Lower leg skin (tissue), 4 donors: ENCODE measurements at places on chromosomes 6 and 20. TPM values are rescaled to one million over a fixed set of nuclear protein-coding genes. Genes with fewer than 3 reads are reported as not detected.

DNA sequence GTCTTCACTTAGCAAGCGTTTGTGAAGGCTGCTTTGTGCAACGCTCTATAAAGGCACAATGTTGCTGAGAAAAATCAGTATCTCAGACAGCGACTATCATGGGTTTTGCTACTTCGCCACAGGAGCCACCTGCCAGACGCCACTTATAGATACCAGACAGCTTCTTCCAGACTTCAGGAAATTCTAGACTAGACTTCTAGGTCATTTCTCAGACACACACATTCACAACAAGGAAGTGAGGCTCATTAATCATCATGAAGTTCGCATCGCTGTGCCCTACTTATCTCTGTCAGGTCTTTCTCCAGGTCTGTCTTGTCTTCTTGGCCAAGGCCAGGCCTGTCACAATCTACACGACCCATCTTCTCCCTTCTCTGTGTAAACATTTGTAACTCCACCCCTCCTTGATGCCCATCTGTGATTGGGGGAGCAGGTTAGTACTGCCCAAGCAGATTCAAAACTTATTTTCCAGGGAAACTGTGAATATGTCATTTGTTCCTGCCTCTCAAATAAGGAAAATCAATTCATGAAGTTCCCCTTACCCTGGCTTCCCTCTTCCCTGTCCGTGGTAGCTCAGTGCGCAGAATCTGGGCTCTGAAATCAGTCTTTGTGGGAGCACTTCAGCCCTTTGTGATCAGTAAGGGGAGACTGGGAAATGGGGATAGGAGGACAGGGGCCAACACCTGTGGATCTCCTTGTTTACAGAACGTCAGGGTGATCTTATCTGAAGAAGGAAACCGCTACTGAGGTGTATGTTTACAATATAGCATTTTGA lies 115.5 kb downstream of the TNFAIP3 start:
- DNase-seq = no peak

DNA sequence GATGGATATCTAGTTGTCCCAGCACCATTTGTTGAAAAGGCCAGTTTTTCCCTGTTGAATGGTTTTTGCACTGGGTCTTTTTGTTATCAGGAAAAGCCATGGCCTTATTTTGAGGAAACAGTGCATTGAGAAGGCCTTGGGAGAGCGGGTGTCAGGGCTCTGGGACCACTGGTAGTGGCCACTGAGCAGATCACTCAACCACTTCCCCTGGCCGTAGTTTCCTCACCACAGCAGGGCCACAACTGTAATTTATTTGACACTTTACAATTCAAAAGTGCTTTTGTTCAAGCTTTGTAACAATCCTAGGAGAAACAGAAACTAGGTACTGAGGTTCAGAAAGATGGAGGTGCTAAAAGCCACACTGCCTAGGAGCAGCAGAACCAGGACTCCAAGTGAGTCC lies 281.8 kb downstream of the GMDS start:
- DNase-seq = no peak

GRCh38 chr6:158906926-158907325 lies 87.8 kb upstream of the EZR start:
- no peak for DNase-seq

HLA-DQB1 gene
- 11.3 TPM for total RNA-seq

NKAIN2 gene
- 0.37 TPM for total RNA-seq

DNA sequence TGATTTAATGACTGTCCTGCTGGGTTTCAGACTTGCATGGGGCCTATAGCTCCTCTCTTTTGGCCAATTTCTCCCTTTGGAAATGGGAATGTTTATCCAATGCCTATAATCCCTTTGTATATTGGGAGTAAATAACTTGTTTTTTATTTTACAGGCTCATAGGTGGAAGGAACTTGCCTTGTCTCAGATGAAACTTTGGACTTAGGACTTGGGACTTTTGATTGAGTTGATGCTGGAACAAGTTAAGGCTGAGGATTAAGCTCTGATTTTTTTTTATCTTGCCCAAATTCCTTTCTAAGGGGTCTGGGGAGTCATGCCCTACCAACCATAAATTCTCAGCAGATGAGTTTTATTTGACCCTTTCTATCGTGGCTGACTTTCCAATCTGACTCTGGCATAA lies 23.5 kb downstream of the WDR27 start:
- DNase-seq = no peak

HCRTR2 gene
- total RNA-seq = 0.30 TPM

GRCh38 chr20:59925899-59926298 lies 7.5 kb downstream of the SYCP2 start:
- DNase-seq = no peak

DNA sequence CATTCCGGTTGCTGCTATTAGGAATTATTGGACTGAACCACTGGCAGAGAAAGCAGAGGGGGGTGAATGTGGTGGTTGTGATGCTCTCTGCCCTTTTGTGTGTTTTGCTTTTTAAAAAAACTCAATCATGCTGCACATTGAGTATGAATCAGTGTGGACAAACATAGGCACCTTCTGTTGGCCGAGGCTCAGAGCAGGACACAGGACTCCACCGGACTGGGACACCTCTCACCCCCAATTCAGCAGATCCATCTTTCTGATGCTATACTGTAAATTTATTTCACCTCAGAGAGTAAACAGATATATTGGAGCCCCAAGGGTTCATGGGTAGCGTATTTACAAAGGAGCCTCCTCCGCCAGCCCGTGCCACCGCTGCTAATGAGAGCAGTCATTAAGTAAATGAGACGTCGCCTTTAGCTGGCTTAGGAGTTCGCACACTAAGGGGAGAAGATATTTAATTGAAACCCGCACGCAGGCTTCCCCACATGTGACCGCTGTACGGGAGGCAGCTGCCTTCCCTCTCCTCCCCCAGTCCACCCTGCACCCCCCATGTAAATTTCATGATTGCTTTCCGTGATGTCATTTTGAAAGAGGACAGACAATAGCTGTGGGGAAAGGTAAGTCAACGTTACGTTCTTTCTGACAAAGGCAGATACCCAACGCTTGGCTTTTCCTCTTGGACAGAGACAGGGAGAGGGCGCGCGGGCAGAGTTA lies at the start of gene MYT1:
Gene MYT1 (plus strand): TSS at position 330 of the 714 bp plus-strand sequence. CDS start 34,410 bp downstream, outside the sequence.
- DNase-seq = no peak

GRCh38 chr20:2932498-2932897 lies 59.2 kb downstream of the PTPRA start:
- no peak for DNase-seq

CTCFL gene
- total RNA-seq = not detected

FAXC gene
- total RNA-seq = 3.6 TPM

GRCh38 chr6:169884158-169884557 lies 132.7 kb downstream of the ERMARD start:
- DNase-seq = no peak

DNA sequence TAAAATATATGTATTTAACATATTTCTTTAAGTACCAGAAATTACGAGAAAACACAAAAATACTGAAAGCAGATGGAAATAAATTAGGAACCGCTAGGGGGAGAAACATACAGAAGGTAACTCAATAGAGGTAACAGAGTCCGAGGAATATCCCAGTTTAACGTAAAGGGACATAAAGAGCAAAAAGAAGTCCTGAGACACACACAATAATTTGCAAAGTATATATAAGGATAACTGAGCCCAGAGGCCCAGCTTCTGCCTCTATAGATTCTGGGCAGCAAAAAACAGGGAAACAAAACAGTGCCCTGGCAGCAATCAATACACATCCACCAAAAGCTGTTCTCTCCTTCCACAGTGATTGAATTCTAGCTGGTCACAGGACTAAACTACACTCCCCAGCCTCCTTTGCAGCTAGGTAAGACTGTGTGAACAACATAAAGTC lies 15.1 kb downstream of the TBC1D32 start:
- no peak for DNase-seq

- DNase-seq = no peak
Observed at GRCh38 chr6:12381587-12381986, 91.4 kb downstream of the EDN1 start.

DNA sequence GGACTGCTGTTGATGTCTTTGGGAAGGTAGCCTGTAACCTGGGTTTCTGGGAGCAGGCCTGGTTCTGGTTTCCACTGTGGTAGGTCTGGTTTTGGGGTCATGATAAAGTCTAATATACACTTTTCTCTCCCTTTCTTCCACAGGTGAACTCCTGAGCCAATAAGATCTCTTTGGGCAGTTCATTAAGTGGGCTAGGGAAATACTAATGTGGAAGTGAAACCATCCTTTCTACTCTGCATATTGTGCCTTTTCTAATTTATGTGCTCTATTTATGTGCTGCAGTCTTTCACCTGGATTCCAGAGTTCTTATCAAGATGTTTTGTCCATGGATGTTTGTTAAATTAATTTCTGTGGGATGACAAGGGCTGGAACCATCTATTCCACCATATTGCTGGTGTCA lies 165.7 kb upstream of the PTPRK start:
- DNase-seq = no peak

GRCh38 chr20:34246126-34246626 lies 5.0 kb downstream of the ASIP start:
- no peak for DNase-seq

DNA sequence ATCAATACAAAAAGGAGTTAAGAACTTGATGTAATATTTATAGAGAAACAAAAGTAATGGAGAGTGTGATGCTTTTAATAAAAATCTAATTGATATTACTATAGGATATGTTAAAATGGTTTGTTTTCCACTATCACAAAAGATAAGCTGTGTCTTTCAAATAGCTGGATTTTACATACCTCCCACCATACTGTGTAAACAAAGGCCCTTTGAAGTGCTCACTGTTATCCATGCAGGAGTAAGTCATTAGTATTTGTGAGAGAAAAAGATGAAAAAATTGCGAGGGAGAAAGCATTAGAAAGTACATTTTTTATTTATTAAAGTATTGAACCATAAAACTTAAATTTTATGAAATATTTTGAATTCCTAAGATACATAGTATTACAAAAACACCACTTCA lies 733.0 kb downstream of the GRIK2 start:
- no peak for DNase-seq

- no peak for DNase-seq
Observed at GRCh38 chr6:35605600-35605999, 83.1 kb downstream of the FKBP5 start.

PABPC1L gene
- 7.0 TPM for total RNA-seq

- DNase-seq = no peak
Observed at GRCh38 chr6:4732691-4733315, 43.4 kb upstream of the CDYL start.

ARG1 gene
- 239 TPM for total RNA-seq

- no peak for DNase-seq
Observed at GRCh38 chr6:25699649-25700048, 47.6 kb downstream of the SCGN start.

DNA sequence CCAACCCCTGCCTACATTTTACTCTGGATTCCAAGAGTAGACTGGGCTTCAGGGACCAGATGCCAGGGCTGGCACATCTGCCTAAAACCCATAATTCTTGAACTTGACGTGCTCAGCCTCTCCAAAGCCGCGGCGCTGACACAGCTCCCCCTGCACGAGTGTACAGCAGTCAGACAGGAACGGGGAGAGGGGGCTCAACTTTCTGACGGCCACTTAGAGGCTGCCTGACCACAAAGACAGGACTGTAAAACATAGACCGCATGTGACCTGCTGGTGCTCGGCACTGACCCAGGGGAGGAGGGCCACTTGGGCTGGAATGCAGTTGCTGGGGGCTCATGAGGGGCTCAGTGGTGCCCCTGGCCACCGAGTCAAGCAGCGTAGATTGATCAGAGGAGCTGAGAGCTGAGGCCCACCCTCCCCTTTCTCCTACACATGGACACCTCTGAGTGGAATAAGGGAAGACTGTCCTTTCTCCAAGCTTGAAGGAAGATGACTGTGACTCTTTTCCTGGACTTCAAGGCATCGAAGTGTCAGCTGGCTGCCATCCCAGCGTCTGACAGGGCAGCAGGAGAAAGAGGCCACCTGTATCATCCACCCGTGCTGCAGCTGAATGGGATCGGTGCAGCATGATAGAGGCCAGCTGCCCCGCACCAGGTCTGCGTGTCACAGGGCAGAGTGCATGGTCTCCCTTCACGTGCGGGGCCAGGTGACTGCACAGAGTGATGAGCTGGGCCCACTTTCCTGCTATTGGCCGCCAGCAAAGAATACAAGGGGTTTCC lies 171.3 kb upstream of the AGPAT4 start:
- peak; percentile 79 for DNase-seq

DNA sequence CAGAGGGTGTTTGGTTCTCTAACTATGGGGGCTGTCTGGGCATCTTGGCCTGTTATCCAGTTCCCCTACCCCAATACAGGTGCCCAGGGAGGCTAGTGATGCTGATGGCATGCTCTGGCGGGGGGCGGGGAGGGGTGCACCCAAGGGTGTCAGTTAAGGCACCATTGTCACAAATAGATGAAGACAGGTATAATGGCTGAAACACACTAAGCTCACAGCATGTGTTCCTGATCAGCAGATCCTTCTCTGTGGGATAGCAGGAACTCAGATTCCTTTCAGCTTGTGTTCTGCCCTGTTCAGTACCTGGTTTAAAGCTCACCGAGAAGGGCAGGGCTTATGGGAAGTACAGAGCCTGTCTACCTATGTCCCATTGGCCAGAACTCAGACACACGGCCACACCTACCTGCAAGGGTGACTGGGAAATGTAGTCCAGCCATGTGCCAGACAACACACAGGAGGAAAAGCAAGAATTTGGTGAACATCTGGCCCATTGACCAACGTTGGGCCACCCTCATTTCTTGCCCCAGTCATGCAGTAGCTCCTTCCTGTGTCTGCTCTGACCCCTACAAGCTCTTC lies 3.4 kb upstream of the RSPO4 start:
- no peak for DNase-seq

GRCh38 chr6:14275493-14275851 lies 157.9 kb downstream of the CD83 start:
- DNase-seq = peak; percentile 62

DNA sequence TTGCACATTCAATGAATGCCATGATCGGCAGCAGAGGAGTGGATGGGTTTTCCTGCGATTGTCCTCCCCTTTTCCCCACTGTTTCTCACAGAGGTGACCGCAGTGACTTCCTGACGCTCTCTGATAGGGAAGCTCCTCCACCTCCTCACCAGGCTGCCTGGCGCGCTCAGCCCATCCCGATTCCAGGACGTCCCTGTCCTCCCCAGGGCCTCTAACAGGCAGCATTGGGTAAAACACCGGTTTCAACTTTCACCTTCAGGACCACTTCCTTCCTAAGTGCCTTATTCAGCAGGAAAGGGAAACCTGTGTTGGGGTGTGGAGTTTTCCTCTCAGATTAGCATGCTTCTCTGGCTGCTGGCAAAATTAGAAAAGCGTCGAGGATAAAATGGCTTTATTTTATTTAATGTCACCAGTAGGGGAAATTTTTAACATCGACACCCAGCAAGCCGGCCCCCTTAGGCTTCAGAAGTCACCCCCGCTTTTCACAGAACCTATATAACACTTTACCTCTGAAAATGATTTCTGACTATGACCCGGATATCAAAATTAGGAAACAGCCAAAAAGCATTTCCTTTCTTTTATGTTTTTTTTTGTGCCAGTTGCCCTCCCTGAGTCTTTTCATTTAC lies 570.4 kb upstream of the GJE1 start:
- no peak for DNase-seq

TCF15 gene
- not detected for total RNA-seq
